Activated CD4-positive, alpha-beta T cell treated with anti-CD3 and anti-CD28 coated beads for 1 hour (primary cell): ENCODE measurements at places on chromosomes 12 and 14.

DNA sequence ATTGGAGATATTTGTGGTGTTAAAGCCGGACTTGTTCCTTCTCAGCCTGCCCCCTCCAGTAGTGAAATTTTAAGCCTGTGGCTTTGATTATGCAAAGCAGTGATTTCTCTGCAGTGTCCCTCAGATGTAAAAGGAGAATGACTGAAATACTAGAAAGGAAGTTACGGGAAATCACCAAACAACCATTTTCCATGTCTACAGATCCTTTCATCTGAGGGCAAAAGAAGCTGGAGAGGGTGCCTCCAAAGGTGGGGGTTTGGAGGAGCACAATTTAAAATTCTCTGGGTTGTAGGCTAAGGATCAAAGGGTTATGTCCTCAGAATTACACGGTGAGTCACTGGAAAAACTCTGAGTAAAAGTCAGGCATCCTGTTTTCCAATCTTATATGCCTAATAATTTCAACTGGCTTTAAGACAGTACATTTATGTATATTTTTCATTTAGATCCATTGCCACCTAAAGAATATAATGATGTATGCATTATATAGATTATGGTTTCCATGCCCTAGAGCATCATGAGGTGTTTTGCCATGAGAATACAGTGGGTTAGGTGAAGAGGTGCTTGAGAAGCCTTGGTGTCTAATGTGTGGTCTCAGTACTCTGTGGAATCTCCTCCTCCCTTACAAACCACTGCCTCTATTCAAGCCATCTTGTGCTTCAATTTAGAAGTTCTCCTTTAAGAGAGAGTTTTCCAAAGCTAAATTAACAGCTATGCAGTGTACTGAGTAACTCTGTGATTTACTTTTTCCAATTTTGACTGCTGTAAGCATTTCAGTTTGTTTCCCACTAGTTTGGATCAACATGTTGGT lies 362.1 kb downstream of the RAD51B start:
- DNase-seq, result no peak

- DNase-seq, result no peak
Measured at GRCh38 chr14:103488960-103489359, 33.7 kb downstream of the CKB start.

DNA sequence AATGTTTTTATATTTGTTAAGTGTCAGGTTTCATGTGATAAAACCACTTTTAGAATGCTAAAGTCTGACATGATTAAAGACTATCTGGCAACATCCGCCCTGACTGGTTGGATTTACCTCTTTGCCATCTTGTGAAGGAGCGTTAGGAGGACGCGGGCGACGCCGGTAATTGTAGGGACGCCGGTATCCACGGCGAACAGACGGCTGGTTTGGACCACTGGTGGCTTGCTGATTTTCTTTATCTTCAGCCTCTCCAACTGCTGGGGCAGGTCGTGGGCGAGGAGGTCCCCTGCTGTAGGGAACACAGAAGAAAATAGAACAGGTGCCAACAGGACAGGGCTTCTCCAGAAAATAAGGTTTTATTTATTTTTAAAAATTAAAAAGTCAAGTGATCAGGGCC lies 21.3 kb downstream of the YBX3 start:
- DNase-seq, result no peak

DNA sequence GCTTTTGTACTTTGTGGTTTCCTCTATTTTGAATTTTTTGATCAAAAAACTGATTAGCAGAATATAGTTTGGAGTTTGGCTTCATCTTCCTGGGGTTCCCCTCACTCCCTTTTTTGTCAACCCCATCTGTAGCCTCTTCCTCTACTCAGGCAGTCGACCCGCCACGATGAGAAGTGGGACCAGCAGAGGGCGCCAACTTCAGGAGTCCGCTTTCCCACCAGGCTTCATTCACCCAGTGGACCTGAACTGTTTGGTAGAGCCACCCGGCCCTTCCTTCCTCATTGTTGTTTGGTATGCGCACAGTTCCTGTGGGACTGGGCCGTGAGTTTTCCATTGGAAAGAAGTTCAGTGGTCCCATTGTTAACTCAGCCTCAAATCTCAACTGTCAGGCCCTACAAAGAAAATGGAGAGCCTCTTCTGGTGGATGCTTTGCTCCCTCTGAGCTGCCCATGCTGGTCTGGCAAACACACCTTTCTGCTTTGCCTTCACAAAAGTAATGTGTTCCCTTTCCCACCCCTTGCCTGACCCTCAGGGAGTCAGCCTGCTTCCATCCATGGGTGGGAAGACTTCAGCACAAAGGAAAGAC lies 21.7 kb downstream of the TMBIM6 start:
- peak; percentile 61 for DNase-seq

- DNase-seq, result no peak
Measured at GRCh38 chr14:65054471-65055085, 47.7 kb downstream of the MAX start.

DNA sequence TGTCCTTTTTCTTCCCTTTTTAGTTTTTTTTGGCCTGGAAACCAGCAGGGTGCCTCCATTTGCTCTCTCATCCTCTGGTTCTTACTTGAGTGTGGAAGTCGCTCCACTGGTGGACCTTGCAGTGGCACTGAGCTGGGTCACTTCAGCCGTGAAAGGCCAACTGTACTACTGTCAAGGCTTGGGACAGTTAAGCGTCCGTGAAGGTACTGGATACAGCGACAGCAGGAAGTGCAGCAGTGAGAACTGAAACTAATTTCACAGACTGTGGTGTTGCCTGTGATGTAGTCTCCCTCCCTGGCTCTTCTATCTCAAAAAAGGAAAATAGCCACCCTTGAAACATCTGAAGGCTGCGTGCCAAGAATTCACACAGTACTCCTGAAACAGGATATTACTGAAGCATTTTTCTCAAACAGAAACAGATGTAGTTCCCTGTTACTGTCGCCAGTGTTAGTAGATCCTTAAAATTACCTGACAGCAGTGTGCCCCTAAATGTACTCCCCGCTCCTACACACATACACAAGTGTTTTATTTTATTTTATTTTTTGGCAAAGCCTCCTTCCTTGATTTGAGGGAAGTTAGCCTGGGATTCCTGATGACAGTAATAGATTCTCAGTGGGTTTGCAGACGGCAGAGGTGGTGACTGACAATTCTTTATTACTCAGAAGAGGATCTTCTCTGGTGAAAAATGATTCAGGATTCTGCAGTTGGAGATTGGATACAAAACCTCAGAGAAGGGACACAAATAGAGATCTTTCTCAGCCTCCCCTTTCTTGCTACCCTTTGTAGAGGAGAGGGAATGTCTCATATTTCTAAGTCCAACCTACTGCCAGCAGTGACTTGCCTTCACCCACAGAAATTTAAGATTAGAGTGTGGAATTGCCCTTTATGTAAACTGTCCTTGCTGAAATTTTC lies 4.4 kb downstream of the SUSD6 start:
- peak; percentile 21 for DNase-seq

DNA sequence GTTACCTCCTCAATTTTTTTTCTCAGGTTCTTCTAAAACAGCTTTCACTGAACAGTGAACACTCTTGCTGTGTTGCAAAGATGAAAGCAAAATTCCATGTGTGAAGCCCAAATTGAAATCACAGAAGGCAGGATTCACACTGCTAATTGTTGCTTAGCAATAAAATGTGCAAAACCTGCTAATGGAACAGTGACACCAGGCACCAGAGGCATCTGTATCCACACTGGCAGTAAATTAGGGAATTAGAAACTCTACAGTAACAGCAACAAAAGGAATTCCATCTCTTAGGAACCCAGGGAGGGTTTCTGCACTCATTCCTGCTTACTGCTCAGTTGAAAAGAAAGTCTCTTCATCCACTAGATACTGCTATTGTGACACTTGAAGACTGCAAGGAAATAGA lies 202.3 kb downstream of the GXYLT1 start:
- no peak for DNase-seq

DNA sequence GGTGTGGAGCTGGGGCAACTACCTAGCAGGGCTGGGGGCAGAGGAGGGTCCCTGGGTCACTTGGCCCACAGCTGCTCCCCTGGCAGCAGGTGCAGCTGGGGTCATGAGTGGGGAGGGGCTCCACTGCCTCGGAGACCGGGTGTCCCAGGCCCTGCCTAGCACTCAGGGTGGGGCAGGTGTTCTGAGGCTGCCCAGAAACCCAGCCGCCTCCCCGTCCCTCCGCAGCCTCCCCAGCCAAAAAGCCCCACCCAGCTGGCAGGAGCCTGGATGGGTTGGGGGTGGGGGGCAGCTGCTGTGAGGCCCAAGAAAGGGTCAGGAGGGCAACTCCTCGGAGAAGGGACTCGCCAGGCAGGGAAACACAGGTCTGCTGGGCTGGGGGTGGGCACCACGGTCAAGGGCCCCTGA lies 11.2 kb downstream of the AHNAK2 start:
- no peak for DNase-seq

- DNase-seq, result no peak
Measured at GRCh38 chr14:25750436-25750835, 700.5 kb upstream of the STXBP6 start.

DNA sequence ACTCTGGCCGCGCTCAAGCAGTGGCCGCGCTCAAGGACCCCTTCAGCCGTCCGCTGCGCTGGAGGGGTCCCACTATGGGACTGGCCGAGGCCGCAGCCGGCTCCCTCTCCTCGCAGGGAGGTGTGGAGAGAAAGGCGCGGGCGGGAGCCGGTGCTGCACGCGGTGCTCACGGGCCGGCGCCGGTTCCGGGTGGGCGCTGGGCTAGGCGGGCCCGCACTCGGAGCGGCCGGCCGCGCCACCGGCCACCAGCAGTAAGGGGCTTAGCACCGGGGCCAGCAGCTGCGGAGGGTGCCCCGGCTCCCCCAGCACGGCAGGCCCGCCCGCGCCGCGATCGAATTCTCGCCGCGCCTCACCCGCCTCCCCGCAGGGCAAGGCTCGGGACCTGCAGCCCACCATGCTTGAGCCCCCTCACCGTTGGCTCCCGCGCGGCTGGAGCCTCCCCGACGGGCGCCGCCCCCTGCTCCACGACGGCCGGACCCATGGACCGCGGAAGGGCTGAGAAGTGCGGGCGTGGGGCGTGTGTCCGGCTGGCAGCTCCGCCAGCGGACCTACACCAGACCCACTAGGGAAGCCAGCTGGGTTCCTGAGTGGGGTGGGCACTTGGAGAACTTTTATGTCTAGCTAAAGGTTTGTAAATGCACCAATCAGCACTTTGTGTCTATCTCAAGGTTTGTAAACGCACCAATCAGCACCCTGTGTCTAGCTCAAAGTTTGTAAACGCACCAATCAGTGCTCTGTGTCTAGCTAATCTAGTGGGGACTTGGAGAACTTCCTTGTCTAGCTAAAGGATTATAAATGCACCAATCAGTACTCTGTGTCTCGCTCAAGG lies 49.5 kb downstream of the KLHL28 start:
- no peak for DNase-seq

DNA sequence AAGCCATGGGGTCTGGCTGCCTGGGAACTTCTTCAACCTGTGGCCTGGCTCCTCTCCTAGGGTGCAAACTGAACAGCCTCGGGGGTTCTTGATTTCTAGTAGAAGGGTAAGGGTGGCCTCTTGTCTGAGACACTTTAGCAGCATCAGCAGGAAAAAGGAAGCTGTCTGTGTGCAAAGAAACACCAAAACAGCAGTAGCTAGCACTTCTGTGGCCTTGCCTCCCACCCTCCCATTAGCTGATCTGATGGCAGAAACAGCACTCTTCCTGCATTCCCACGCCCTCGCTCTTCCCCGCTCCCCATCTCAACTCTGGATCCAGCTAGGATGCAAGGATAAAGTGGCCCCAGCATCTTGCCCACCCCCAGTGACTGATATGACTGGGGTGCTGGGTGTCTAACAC lies 20.7 kb downstream of the SLC7A8 start:
- DNase-seq, result no peak

- no peak for DNase-seq
Measured at GRCh38 chr14:24377126-24377525, 9.1 kb downstream of the NFATC4 start.

DNA sequence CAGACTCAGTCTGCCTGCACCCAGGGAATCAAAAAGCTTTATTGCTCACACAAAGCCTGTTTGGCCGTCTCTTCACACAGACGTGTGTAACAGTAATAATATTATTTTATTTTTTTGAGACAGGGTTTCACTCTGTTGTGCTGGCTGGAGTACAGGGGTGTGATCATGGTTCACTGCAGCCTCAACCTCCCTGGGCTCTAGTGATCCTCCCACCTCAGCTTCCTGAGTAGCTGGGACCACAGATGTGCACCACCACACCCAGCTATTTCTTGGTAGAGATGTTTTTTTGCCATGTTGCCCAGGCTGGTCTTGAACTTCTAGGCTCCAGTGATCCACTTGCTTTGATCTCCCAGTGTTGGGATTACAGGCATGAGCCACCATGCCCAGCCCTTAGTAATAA lies 88.4 kb upstream of the DCD start:
- no peak for DNase-seq

GRCh38 chr14:70186900-70187451 lies 1.8 kb downstream of the SLC8A3 start:
- DNase-seq, result no peak

DNA sequence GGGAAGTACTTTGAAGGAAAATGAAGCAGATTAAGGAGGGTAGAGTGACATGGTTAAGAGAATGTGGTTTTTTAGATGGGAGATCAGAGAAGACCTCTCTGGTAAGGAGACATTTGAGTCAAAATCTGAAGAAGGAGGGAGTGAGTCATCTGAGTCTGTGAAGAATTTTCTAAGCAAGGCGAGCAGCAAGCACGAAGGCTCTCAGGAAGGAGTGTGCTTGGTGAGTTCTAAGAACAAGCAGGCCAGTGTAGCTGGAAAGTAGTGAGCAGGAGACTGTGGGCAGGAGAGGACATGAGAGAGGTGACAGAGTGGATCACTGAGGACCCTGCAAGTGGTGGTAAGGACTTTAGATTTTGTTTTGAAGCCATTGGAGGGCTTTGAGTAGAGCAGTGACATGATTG lies 76.3 kb upstream of the FUT8 start:
- DNase-seq, result no peak

DNA sequence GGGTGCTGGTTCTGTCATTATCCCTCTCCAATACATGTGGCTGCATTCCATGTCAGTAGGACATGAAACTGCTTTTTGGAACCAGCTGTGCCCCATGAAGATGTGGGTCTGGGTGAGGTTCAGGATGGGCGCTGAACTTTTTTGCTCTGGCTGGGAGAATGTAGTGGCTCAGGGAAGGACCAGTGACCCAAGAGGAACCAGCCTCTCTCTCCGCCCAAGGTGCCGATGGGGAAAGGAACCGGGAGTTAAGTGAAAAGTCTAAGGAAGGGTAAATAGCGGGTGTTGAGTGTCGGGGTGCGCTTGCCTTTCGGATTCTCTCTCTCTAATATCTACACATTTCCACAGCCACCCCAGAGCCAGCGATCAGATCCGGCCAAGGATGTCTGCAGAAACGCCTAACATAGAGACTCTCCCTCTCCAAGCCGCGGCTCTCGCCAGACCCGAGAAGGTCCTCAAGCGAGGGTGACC lies 7.8 kb downstream of the ARHGEF25 start:
- DNase-seq, result no peak

GRCh38 chr12:46664761-46665287 lies 161.0 kb downstream of the SLC38A4 start:
- DNase-seq, result no peak

DNA sequence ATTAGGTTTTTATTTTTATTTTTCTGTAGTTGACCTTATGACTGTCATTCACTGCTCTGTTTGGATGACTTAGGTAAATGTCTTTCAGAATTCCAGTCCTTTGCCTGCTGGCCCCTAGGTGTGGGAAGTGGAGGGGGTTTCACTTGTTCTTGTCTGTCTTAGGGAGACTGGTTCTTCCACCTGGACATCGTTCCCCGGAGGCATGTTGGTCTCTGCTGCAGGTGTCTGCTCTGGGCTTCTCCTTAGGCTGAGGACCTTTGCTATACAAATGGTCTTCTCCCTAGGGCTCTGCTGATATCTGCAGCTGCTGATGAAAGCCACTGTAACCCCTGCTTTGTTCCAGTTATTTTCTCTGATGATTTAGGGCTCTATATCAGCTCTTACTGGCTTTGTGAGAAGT lies 97.1 kb downstream of the OTOGL start:
- DNase-seq, result no peak

GRCh38 chr12:93381161-93381975 lies 3.6 kb downstream of the NUDT4 start:
- DNase-seq, result no peak
